Activated CD8-positive, alpha-beta memory T cell treated with anti-CD3 and anti-CD28 coated beads for 48 hours (primary cell): ENCODE measurements at places on chromosomes 5 and 9.

- DNase-seq: no peak
Measured at GRCh38 chr9:297104-297972, 82.7 kb downstream of the DOCK8 start.

DNA sequence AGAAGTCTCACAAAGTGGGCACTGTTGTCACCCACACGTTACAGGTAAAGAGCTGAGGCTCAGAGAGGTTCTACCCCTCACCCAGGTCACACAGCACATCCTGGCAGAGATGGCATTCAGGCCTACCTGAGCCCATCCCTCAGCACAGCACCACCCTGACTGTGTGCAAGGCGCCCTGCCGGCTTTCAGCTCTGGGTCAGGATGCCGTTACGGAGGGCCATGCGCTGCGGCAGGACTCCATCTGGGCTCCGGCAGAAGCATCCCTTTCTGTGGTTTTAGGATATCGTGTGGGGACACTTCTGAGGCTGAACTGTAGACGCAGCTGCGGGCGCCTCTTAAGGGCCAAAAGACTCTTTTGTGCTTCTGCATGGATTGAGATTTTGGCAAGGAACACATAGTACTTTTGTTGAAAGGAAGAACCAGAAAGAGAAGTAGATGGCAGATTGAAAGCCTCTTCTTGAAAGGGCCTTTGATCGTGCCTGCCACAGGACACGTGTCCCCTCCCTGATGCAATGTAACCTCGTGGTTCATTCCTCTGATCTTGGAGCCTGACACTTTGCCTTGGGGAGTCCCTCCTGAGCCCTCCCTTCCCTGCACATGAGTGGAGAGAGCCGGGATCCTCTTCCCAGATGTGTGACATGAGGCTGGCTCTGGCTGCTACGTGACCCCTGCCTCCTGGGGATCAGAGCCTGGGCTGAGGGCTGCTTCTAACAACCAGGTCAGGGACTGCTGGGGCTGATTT lies 31.3 kb downstream of the USP20 start:
- no peak for DNase-seq

- no peak for DNase-seq
Measured at GRCh38 chr9:87771316-87772006, 45.5 kb downstream of the CTSL start.

GRCh38 chr9:113650207-113651131 lies 186.9 kb downstream of the RGS3 start:
- DNase-seq: no peak

GRCh38 chr5:115392611-115393010 lies 96.2 kb upstream of the CCDC112 start:
- DNase-seq: no peak

DNA sequence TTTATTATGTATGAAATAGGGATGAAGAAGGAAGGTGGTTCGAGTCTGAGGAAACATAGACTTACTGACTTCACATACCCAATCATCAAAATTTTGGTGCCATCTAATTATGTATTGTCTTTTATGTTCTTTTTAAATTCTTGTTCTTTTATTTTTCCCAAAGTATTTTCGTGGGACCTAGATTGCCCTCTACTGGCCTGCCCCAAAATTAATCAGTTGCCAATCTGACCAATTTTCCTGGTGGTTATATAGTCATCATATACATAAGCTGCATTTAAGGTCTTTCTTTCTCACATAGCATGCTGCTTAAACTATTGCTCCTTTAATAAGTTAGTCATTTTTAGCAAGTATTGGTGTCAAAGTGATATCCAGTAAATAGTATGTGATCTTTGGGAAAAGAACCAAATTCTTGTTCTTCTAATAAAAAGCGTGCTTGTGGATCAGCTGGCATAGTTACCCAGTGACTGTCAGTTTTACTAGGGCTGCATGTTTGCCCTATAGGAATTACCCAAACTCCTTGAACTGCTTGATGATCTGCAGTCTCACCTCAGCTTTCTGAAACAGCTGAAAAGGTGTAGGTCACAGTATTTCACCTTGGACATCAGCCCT lies 223.5 kb downstream of the SH3GL2 start:
- DNase-seq: no peak

DNA sequence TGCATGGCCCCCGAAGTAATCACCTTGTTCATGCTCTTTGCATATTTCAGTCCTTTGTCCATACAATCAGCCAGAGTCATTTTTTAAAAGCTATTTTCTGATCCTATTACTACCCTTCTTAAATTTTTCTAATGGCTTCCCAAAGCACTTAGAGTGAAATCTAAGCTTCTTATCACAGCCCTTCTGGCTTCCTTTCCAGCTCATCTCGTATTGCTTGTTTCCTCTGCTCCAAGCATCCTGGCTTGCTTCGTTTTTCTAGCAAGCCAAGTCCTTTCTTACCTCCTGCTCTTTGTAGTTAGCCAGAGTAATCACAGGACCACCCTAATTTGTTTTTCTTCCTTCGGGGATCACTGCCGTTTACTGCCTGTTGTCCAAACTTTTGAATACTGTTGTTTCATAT lies 453.3 kb downstream of the KIF4B start:
- DNase-seq: no peak
